Stimulated activated CD4-positive, alpha-beta T cell treated with anti-CD3 and anti-CD28 coated beads, Interleukin-1b, Interleukin-23, amount 100 ng/mL, for 48 hours (primary cell): ENCODE measurements at places on chromosomes 6 and 20.

DNA sequence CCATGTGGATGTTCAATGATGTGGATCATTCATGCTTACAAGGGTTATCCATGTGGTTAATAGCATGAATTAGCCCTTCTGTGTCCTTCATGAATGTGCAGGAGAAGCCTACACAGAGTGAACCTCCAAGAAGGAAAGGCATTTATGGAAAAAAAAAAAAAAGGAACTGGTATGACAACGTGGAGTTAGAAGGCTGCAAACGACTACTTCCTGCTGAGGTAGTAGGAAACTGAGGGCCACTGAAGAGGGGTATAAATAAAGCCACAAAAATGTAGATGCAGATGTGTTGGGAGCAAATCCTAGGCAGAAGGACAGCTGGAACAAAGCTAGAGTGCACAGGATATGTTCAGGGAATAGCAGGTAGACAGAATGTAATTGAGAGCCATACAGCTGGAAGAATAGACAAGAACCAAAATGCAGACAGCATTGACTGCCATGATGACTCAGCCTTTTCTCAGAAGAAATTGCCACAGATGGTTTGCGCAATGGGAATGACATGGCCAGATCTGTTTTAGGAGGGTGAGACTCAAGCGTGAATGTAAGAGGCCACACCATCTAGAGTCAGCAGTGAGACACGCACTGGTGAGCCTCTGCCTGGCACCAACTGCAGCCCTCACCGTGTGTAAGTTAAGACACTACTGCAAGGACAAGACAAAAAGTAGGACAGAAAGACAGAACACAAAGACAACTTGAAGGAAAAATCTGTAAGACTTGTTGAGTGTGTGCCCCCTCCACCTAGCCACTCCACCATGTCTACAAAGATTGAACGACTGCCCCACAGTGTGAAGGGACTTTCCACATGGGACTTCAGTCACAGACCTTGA is 79.8 kb downstream of the KIF13A start:
- DNase-seq: peak; percentile 42

- DNase-seq: no peak
These were observed 220.4 kb downstream of the KHDC1L start for GRCh38 chr6:73004861-73005260.

GRCh38 chr20:40241596-40242343 is 447.3 kb downstream of the MAFB start:
- no peak for DNase-seq

GRCh38 chr6:1554476-1555310 is 55.0 kb upstream of the FOXC1 start:
- peak; percentile 70 for DNase-seq

DNA sequence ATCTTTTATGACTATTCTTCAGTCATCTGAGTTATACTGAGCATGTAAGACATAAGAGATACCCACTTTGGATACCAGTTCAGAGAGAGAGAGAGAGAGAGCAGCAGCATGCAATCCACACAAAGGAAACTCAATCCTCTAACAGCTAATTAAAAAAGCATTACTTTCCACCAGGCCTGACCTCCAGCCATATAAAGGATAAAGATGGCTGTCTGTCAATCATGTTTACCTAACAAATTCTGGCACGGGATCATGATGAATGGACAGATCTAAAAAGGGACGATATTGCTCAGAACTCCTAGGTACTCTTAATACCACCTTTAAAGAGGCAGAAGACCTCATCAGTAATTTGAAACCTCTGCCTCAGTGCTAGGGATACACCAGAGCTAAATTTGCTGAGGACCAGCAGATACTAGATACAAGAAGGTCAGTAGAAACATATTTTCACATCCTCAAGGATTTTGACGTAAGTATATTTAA is 159.2 kb downstream of the RPS12 start:
- no peak for DNase-seq

DNA sequence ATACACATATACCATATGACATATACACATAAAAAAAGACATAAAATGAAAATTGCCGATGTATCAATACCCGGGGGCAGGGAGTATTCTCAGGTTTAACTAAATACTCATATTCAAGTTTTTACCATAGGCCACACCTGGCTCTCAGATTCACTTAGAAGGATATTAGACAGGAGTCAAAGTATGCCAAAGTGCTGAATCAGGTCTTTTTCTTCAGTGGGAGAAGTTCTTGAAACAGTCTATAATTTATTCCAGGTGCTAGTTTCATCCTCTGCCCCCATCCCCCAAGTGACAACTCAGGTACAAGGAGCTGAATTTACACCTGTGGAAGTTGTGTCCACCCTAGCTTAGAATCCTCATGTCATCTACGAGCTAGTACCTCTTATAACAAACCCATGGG is 8.5 kb upstream of the HLA-DRA start:
- no peak for DNase-seq

GRCh38 chr6:105901583-105901982 is 184.6 kb upstream of the PRDM1 start:
- no peak for DNase-seq

DNA sequence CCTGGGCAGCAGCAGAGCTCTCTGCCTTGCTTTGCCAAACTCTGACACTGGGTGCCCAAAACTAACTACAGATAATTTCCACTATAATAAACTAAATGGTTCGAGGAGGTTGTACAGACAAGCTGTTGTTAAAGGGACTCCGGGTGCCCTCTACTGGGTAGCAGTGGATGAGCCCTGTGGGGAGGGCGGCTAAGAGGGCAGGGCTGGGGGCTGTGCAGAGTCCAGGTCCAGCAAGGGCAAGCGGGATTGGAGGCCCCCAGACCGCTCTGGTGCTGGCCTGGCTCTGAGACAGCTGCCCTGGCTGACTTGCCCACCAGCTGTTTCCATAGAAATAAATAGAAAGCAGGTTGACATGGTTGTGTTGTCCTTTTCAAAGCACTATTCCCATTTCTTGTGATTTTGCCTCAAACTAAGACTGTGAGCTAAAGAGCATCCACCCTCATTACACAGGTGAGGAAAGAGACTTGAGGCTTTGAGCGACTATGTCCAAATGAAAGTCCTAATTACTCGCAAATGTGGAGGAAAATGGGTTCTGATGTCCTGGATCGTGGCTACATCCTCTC is 167.6 kb upstream of the CST7 start:
- no peak for DNase-seq

DNA sequence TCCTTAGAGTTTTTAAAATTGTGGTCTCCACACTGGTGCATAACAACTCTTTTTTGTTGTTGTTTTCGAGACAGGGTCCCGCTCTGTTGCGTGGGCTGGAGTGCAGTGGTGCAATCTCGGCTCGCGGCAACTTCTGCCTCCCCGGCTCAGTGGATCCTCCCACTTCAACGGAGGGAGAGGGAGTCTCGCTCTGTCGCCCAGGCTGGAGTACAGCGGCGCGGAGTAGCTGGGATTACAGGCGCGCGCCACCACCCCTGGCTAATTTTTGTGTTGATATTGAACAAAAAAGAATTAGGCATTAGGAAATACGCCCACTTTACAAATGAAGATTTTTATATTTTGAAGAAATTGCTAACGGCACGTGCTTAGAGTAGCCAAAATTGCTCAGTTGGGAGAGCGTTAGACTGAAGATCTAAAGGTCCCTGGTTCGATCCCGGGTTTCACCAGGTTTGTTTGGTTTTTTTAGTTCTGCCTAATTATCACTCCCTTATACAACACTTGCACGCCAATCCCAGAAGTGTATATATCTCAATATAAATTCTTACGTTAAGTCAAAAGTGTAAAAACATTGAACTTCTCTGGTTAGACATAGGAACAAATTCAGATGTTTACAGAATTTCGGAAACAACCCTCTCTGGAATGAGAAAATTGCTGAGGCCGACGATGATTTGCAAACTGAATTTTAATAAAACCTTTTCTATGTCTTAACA is 159.6 kb downstream of the TRIM27 start:
- no peak for DNase-seq

DNA sequence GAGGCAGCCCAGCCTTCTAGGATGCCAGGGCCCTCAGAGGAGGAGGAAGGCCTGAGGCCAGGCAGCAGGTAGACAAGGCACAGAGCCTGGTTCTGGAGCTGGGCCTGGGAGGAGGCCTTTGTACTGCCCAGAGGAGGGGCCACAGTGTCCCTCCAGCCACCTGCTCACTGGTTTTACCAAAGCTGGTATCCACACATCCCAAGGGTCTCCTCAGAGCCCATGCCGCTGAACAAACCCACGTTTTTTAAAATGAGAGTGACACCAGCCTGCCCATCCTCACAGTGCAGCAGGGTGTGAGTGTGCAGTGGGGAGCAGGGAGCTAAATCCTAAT is 162.7 kb downstream of the LY86 start:
- no peak for DNase-seq

- no peak for DNase-seq
These were observed 8.2 kb downstream of the ZNF318 start for GRCh38 chr6:43361269-43361668.

GRCh38 chr6:52423971-52424381 is 3.8 kb downstream of the EFHC1 start:
- DNase-seq: no peak

- no peak for DNase-seq
These were observed 15.0 kb upstream of the TBX18 start for GRCh38 chr6:84779380-84779779.

DNA sequence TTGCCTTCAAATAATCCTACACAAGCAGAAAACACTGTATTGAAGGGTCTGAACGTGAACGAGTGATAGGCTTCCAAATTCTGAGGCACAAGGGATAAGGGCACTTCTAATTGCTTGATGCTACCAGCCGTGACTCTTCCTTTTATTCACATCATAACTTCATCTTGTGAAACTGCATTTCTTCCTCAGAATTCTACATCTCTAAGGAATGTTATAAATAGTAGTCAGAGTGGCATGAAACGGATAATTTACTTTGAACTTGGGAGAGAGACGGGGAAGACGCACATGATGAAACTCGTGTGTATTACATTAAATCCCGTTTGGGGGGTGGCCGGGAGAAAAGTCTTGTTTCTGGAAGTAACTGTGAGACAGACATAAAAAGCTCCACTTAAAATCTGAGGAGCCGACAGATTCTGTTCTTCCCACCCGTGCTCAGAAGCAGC is 754 bp downstream of the HDDC2 start:
- no peak for DNase-seq

- no peak for DNase-seq
These were observed 64.1 kb downstream of the CLIC5 start for GRCh38 chr6:45951321-45952167.

- DNase-seq: peak; percentile 17
These were observed 96.3 kb upstream of the GCM1 start for GRCh38 chr6:53244958-53245357.

DNA sequence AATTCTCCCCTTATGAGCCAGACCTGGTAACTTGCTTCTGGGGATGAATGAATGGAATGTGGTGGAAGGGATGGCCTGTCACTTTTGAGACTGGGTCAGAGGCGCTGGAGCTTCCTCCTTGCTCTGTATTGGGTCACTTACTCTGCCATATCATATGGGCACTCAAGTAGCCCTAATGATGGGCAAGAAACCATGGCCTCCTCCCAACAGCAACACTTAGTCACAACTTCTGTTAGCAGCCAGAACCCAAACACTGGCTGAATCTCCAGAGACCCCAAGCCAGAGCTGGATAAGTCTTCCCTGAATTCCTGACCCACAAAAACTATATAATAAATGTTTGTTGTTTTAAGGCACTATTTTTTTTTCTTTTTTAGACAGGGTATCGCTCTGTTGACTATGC is 5.5 kb downstream of the E2F1 start:
- DNase-seq: no peak

- no peak for DNase-seq
These were observed 87.2 kb downstream of the PRDM1 start for GRCh38 chr6:106173124-106173879.
